ENCODE measurements at places on chromosomes 6 and 20. TPM values are rescaled to one million over a fixed set of nuclear protein-coding genes. Genes with fewer than 3 reads are reported as not detected.

DNA sequence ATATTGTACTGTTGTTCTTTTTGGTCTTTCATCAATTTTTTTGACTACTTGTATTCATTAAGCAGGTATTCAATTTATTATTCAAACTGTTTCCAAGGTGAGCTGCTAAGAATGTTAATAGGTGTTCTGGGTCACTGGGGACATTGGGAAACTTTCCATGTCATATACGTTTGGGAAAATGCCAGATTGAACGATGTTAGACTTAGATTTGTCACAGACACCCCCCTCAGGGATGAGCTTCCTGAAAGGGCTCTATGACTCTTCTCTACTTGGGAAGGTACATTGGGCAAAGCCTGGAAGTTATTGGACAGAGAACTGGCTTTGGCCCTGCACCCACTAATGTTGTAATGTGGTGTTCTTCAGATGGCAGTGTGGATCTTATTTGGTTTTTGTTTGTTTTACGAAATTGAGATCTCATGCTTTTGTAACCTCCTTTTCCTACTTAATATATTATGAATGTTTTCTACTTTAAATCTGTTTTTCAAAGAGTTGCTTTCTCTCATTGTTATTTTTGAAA is 42.1 kb downstream of the PLCB4 start:
- no peak for DNase-seq

DNA sequence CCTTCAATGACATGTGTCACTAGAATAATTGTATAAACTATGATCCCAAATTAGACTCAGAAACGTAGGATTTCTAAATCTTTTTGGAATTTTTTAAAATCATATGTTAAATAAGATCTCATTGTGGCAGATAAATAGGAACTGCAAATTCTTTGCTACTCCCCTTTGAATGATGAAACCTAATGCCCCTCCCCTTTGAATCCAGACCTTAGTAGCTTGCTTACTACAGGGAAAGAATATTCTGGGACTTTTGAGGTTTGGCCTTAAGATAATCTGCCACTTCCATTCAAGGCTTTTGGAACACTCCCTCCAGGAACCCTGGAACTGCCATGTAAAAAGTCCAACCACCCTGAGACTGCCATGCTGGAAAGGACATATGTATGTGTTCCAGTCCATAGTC is 7.1 kb downstream of the TDP2 start:
- no peak for DNase-seq

Gene KCNQ2
- 2.0 TPM for total RNA-seq

DNA sequence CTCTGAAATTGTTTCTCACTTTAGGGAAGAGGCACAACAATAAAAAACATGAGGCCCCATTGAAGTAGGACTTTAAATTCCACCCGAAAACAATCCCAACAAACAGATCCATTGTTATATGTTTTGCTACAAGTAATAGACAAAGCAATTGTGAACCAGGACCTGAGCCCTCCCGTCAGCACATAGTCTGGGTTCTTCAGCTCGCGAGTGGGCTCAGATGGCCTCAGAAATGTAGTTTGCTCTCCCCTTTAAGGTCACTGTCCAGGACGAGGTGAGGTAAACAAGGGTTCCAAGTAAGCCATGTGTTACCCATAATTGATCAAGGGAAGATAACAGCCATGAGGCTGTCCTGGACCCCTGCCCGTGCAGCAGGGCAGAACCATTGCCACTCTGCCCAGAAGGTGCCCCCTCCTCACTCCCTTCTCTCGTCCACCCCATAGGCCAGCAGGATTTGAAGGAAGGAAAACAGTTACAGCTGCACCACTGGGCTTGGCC is 160.1 kb upstream of the QKI start:
- DNase-seq, result no peak

Gene HLA-DMB
- total RNA-seq, result 6.9 TPM

DNA sequence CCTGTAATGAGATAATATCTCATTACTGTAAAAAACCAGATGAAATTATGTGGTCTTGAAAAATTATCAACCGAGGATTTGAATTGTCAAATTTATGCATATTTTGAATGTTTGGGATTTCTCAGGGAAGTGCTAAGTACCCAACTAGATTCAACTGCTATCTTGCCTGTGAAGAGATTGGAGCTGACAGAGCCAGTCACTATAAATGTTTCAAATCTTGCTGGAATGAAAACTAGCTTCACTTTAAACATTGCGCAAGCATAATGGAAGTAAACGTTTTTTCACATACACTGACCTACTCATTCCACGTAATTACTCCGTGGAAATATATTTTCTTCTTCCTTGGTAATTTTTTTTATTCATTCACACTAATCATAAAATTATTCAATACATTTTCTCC is 46.7 kb downstream of the TMEM170B start:
- DNase-seq, result no peak

DNA sequence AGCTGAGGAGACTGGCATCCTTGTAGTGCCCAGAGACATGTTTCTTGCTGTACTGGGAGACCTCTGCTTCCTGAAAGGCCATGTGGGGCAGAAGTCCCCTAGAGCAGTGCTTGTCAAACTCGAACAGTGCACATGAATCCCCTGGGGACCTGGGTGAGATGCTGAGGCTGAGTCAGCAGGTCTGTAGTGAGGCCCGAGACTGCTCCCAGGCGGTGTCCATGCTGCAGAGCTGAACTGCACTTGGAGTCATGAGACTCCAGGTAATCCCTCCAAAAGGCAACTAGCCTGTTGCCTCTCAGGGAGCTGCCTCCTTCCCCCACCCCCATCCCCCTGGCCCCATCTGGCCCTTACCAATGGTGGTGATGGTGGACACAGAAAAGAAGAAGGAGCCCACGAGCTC is 3.7 kb downstream of the KCNK17 start:
- DNase-seq, result no peak

Gene HACE1
- 10.8 TPM for total RNA-seq

Gene MCCD1
- total RNA-seq, result not detected

DNA sequence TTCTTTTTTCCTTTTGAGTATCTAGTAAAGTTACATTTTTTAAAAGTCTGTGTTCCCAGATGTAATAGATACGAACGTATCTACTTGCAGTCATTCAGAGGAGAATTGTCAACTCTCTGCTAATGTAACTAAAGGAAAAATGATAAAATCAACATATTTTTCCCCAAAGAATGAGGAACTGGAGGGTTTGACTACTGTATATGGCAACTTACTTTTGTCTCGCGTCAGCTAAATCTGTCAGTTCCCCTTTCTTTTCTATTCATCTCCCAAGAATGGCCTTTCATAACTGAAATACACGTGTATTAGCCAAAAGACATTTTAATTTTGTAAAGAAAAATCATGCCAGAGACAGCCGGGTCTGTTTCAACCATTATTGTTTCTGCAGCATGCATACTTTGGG is 5.4 kb downstream of the EYA2 start:
- no peak for DNase-seq

Gene SNAP25
- 0.97 TPM for total RNA-seq

GRCh38 chr6:87692086-87692485 is 9.9 kb downstream of the AKIRIN2 start:
- no peak for DNase-seq

DNA sequence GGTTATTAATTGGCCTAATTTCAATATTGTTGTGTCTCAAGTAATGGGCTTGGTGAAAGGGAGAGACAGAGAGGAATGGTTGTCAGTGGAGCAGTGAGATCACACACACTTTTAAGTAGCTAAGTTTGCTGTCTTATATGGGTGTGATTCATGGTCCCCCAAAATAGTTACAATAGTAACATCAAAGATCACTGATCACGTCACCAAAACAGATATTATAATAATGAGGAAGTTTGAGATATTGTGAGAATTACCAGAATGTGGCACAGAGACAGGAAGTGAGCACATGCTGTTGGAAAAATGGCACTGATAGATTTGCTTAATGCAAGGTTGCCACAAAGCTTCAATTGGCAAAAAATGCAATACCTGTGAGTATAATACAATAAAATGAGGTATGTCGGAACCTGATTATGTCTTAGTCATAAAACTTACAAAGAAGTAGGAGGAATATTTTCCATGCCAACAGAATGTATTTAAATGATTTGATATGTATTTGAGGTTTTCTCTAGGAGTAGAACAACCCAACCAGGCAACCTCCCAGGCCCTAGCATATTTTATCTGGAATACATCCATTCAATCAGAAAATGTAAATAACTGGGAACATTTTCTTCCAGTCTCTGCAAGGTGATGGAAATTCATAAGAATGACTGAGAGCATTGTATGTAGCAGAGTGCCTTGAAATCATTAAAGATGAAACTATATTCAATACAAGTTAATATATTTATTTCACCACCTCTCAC is 167.8 kb downstream of the CARMIL1 start:
- DNase-seq, result no peak

- DNase-seq, result peak; percentile 75
Measured at GRCh38 chr6:62285612-62286469, at the start of gene KHDRBS2. Gene KHDRBS2, minus strand, starts transcription at chr6:62286225.

- no peak for DNase-seq
Measured at GRCh38 chr6:112235956-112236355, 18.4 kb downstream of the LAMA4 start.

DNA sequence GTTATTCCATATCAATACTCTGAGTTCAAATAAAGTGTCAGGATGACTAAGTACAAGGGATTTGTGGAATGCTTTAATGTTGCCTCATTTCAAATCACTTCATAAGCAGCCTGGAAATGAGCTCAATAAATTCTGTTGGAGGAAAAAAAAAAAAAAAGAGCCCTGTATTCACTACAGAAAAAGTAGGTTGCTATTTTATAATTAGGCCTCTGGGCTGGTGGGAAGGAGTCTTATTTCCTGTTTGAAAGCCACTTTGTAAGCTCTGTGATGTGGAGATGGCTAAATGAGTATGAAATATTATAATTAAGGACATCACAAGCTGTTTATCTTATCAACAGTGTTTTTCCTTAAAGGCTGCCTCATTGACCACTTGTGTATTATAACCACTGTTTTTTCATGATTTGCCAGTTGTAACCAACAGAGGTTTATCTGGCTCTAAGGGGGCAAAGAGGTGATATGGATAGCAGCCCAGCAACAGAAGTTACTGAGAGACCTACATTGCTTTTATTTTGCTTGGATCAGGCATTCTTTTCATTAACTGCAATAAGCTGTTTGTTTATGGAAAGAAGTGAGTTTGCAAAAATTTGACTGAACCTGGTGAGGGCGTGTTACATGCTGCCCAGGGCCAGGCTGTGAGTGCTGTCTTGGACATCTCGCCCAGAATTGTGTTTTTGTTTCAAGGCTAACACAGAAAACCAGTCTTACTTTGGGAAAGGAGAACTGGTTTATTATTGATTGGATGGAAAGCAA is 563.3 kb upstream of the MAP3K7 start:
- DNase-seq, result no peak

DNA sequence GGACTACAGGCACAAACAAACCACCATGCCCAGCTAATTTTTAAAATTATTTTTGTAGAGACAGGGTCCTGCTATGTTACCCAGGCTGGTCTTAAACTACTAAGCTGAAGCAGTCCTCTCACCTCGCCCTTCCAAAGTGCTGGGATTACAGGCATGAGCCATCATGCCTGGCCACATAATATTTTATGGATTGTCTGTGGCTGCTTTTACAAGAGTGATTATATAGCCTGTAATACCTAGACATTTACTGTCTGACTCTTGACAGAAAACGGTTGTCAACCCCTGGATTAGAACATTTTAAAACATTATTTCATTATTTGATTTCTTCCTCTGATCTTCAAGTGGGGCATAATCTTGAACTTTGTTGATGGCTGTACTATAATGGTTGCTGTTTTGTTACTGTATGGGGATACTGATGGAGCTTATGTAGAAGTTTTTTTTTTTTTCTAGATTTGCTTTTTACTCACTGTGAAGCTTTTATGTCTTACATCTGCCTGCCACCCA is 14.3 kb downstream of the PARD6B start:
- DNase-seq, result no peak

DNA sequence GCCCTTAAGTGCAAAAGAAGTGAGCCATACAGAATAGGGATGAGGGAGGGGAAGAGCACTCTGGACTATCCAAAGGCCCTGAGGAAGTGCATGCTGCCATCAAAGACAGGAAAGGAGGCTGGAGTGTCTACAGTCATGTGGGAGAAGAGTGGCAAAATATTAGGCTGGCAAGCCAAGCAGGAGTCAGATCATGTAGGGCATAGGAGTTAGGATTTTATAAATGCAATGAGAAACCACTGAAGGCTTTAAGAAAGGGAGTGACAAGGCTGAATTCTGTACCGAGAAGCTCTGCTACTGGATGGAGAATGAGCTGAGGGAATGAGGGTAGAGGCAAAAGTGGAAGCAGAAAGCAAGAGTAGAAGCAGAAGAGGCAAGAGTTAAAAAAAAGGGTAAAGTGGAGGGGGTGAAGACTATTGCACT is 2.3 kb downstream of the ZSCAN31 start:
- DNase-seq, result no peak

Gene C6orf118
- not detected for total RNA-seq

GRCh38 chr6:3323696-3324261 is 65.0 kb downstream of the PSMG4 start:
- no peak for DNase-seq

GRCh38 chr20:13118676-13119075 is 102.4 kb upstream of the ISM1 start:
- no peak for DNase-seq

GRCh38 chr6:55182016-55182650 is 7.8 kb downstream of the HCRTR2 start:
- no peak for DNase-seq

- DNase-seq, result no peak
Measured at GRCh38 chr6:89364586-89364985, 12.1 kb upstream of the UBE2J1 start.

- no peak for DNase-seq
Measured at GRCh38 chr6:24272148-24272547, 85.7 kb downstream of the DCDC2 start.

DNA sequence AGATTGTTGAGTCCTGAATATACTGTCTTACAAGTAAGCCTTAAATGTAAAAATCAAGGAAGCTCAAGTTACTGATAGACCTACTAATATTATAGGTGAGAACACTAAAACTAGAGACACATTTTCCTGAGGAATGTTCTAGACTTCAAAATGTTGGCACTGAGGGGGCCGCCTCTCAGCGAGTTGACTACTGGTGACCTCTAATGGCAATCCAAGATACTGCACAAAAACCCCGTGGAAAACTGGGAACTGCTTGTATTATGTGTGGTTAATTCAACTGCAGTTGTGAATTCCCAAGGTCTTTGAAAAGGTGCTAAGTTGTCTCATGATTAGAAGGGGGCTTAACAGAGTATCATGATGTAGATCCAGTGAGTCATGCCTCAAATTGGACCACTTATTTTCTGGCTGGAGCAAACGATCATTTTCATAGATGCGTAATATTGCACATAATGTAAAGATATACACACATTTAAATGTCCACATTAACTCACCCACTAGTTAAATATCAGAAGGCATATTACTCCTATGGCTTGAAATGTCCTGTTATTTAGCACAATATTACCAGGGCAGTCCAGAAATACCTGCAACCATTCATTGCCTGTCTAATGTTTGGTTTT is 336.2 kb downstream of the FOXA2 start:
- no peak for DNase-seq

GRCh38 chr6:41374618-41375590 is 39.5 kb downstream of the NCR2 start:
- DNase-seq, result no peak

- no peak for DNase-seq
Measured at GRCh38 chr6:4658486-4658885, 117.7 kb upstream of the CDYL start.

GRCh38 chr6:97195117-97195516 is 87.9 kb downstream of the MMS22L start:
- no peak for DNase-seq

Gene HTR1E
- not detected for total RNA-seq

GRCh38 chr6:11806561-11807317 is 28.1 kb upstream of the ADTRP start:
- no peak for DNase-seq

GRCh38 chr20:18886756-18887155 is 73.2 kb downstream of the SCP2D1 start:
- DNase-seq, result no peak

- DNase-seq, result no peak
Measured at GRCh38 chr6:125222531-125223455, 69.2 kb downstream of the TPD52L1 start.

Gene FABP7
- total RNA-seq, result 0.21 TPM

All from left cardiac atrium (tissue), 4 donors.